WTC11 (cell line): ENCODE measurements at places on chromosomes 11 and 22. TPM values are rescaled to one million over a fixed set of nuclear protein-coding genes. Genes with fewer than 3 reads are reported as not detected.

HBB gene
- 0.34 TPM in 1 of 3 replicates, not detected in the others for total RNA-seq

GRCh38 chr11:71323876-71324526 is 71.6 kb upstream of the SHANK2 start:
- H3K27ac ChIP-seq, result no peak overlapping the region
- DNase-seq, result no peak

GRCh38 chr11:94721565-94722292 is 46.4 kb upstream of the AMOTL1 start:
- H3K4me1 ChIP-seq, result peaks cover 16% of the 10 kb centered on the region
- no peak overlapping the region for H3K27ac ChIP-seq
- H3K36me3 ChIP-seq, result peaks cover 6% of the 10 kb centered on the region
- no peaks in the 10 kb centered on the region for H3K27me3 ChIP-seq
- no peak for DNase-seq

DNA sequence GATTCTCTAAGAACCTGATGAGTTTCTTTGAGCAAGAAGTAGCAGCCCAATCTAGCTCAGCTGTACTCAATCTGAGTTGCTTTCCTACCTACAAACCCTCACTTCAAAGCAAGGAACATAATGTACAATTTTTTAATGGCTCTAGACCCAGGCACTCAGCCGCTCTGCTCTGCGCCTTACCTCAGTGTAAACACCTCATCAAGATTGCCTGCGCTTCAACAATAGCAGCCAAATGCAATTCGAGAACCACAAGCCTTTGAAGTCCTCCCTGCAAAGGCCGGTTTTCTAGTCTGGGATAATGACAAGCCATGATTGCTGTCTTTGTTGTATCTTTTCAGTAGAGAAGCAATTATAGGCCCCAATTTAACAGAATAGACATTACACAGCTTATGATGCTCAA is 38.0 kb downstream of the JHY start:
- H3K4me3 ChIP-seq, result no peak overlapping the region
- no peak for DNase-seq
- H3K27ac ChIP-seq, result no peak overlapping the region

TSSC4 gene
- total RNA-seq, result 41.2 to 45.8 TPM (median 41.4 TPM) in 3 replicates

DNA sequence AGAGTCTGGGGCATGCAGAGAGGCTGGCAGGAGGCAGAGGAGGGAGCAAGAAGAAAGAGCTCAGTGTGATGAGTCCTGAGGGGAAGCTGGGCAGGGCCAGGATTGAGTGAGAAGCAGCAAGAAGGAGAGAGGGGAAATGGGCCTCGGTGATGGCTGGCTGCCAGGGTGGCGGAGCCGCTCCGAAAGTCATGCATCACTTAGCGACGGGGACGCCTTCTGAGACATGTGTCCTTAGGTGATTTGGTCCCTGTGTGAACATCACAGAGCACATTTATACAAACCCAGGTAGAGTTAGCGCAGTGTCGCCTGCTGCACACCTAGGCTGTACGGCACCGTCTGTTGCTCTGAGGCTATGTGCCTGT is 15.1 kb downstream of the TBC1D22A start:
- H3K27ac ChIP-seq, result peak overlapping the region; percentile 5; the same call in 1 of the 2 replicates
- no peak for DNase-seq
- no peaks in the 10 kb centered on the region for H3K27me3 ChIP-seq
- H3K4me1 ChIP-seq, result peaks cover 15% of the 10 kb centered on the region
- no peak overlapping the region for H3K4me3 ChIP-seq

BARX2 gene
- total RNA-seq, result not detected in 3 replicates

MAPK11 gene
- 1.4 to 2.3 TPM (median 1.9 TPM) in 3 replicates for total RNA-seq

OR10A6 gene
- not detected in 3 replicates for total RNA-seq

FAM83F gene
- 33.8 to 43.1 TPM (median 35.4 TPM) in 3 replicates for total RNA-seq

TMEM132A gene
- total RNA-seq, result 110 to 114 TPM (median 114 TPM) in 3 replicates

SLC35E4 gene
- total RNA-seq, result 5.2 to 5.5 TPM (median 5.3 TPM) in 3 replicates

OSBP gene
- 38.3 to 45.4 TPM (median 38.8 TPM) in 3 replicates for total RNA-seq

TREH gene
- 0.09 TPM in 1 of 3 replicates, not detected in the others for total RNA-seq

ALKBH3 gene
- 11.0 to 13.3 TPM (median 12.3 TPM) in 3 replicates for total RNA-seq

- H3K4me3 ChIP-seq, result peak overlapping the region; percentile 85
- H3K4me1 ChIP-seq, result peaks cover 60% of the 10 kb centered on the region
- H3K36me3 ChIP-seq, result no peaks in the 10 kb centered on the region
Measured at GRCh38 chr11:118621071-118621783, 13.8 kb downstream of the PHLDB1 start.

ART1 gene
- total RNA-seq, result not detected in 3 replicates

- H3K4me3 ChIP-seq, result no peak overlapping the region
- peaks cover 24% of the 10 kb centered on the region for H3K4me1 ChIP-seq
- H3K27me3 ChIP-seq, result peaks cover 11% of the 10 kb centered on the region
- H3K27ac ChIP-seq, result no peak overlapping the region
- no peak for DNase-seq
- H3K36me3 ChIP-seq, result no peaks in the 10 kb centered on the region
Measured at GRCh38 chr11:94746721-94747120, 21.4 kb upstream of the AMOTL1 start.

GRCh38 chr22:41687901-41688364 is 734 bp downstream of the SNU13 start:
- no peaks in the 10 kb centered on the region for H3K36me3 ChIP-seq
- peak overlapping the region; percentile 18; the same call in 1 of the 2 replicates for H3K27ac ChIP-seq
- H3K27me3 ChIP-seq, result no peaks in the 10 kb centered on the region
- H3K4me1 ChIP-seq, result peaks cover 11% of the 10 kb centered on the region
- H3K4me3 ChIP-seq, result peak overlapping the region; percentile 82

- no peak for DNase-seq
- peaks cover 21% of the 10 kb centered on the region for H3K36me3 ChIP-seq
- H3K27ac ChIP-seq, result peak overlapping the region; percentile 94
- peaks cover 21% of the 10 kb centered on the region for H3K4me1 ChIP-seq
Measured at GRCh38 chr11:66570079-66570849, 1.9 kb upstream of the CTSF start.

- no peak overlapping the region for H3K27ac ChIP-seq
- no peaks in the 10 kb centered on the region for H3K36me3 ChIP-seq
- H3K4me3 ChIP-seq, result no peak overlapping the region
- no peaks in the 10 kb centered on the region for H3K27me3 ChIP-seq
Measured at GRCh38 chr11:23398052-23398451, 537.8 kb upstream of the CCDC179 start.

ADM2 gene
- 6.3 to 10.9 TPM (median 7.6 TPM) in 3 replicates for total RNA-seq

- DNase-seq, result no peak
- no peaks in the 10 kb centered on the region for H3K27me3 ChIP-seq
- H3K27ac ChIP-seq, result no peak overlapping the region
- peaks cover 2% of the 10 kb centered on the region; the same call in 1 of the 2 replicates for H3K4me1 ChIP-seq
Measured at GRCh38 chr11:98568013-98568412, 452.7 kb upstream of the CNTN5 start.

PRG2 gene
- total RNA-seq, result 0.57 to 0.60 TPM in 2 of 3 replicates, not detected in the other

DNA sequence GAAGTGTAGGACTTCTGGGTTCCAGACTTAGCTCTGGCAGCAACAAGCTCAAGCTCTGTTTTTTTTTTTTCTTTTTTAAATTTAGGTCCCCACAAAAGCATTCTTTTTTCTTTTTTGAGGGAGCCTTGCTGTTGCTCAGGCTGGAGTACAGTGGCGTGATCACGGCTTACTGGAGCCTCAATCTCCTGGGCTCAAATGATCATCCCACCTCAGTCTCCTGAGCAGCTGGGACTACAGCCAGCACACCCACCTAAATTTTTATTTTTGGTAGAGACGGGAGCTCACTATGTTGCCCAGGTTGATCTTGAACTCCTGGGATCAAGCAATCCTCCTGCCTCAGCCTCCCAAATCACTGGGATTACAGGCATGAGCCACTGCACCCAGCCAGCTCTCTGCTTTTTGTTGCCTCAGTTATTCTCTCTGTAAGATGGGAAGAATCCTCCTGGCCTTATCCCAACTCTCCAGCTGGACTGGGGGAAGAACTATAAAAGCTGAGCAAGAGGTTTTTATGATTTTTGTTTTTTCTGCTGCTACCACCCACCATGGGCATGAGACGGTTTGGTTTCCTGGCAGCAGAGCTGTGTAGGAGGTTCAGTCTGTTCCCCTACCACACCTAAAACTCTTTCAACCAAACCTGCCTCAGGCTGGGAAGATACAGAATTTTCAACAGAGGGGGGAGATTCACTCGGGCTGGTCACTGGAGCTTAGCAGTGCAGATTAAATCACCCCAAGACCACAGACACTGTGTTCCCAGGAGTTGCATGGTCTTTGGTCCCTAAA is 11.6 kb upstream of the MTFP1 start:
- no peak overlapping the region for H3K4me3 ChIP-seq
- peaks cover 34% of the 10 kb centered on the region for H3K36me3 ChIP-seq
- no peaks in the 10 kb centered on the region for H3K27me3 ChIP-seq

DNA sequence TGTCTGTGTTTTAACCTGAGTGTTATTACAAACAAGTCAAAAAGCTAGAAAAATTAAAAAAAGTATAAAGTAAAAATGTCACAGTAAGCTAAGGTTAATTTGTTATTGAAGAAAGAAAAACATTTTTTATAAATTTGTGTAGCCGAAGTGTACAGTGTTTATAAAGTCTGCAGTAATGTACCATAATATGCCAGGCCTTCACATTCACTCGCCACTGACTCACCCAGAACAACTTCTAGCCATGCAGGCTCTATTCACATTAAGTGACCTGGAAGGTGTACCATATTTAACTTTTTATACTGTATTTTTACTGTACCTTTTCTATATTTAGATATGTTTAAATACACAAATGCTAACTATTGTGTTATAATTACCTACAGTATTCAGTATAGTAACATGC is 14.7 kb upstream of the FDX1 start:
- H3K27me3 ChIP-seq, result no peaks in the 10 kb centered on the region
- H3K4me3 ChIP-seq, result no peak overlapping the region
- peaks cover 13% of the 10 kb centered on the region for H3K36me3 ChIP-seq
- peaks cover 11% of the 10 kb centered on the region for H3K4me1 ChIP-seq
- no peak overlapping the region for H3K27ac ChIP-seq

OVOL1 gene
- total RNA-seq, result 6.8 to 7.7 TPM (median 7.7 TPM) in 3 replicates

- DNase-seq, result no peak
- peaks cover 13% of the 10 kb centered on the region for H3K4me1 ChIP-seq
- H3K27me3 ChIP-seq, result no peaks in the 10 kb centered on the region
- no peaks in the 10 kb centered on the region for H3K36me3 ChIP-seq
Measured at GRCh38 chr11:82557274-82557673, 176.4 kb downstream of the FAM181B start.

DNA sequence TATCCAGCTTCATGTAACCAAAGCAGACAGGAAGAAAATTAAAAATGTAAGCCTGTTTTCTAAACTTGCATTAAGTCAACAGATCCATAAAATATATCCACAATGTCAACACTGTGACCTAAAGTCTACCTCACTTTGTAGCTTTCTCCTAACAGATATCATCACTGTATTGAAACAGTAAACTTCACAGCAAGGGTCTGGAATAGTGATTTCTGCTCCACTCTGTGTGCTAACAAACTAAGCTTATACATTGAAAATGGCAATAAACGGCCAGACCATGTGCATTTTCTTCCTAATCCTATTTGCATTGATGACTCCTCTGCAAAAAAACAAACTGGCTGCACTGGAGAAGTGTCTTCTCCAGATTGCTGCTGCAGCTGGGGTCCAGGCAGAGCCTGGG is 26.8 kb downstream of the CADM1 start:
- peaks cover 55% of the 10 kb centered on the region for H3K27me3 ChIP-seq
- no peak overlapping the region; the same call in 1 of the 2 replicates for H3K27ac ChIP-seq
- DNase-seq, result no peak
- H3K4me3 ChIP-seq, result no peak overlapping the region

- peaks cover 3% of the 10 kb centered on the region; the same call in 1 of the 2 replicates for H3K4me1 ChIP-seq
- no peak overlapping the region for H3K4me3 ChIP-seq
- peaks cover 24% of the 10 kb centered on the region for H3K27me3 ChIP-seq
- H3K27ac ChIP-seq, result no peak overlapping the region
- no peak for DNase-seq
Measured at GRCh38 chr22:42022162-42022847, 23.7 kb downstream of the WBP2NL start.

APOA1 gene
- total RNA-seq, result 2.1 to 4.4 TPM (median 3.2 TPM) in 3 replicates

SLC17A6 gene
- 0.11 to 0.24 TPM (median 0.14 TPM) in 3 replicates for total RNA-seq

DNA sequence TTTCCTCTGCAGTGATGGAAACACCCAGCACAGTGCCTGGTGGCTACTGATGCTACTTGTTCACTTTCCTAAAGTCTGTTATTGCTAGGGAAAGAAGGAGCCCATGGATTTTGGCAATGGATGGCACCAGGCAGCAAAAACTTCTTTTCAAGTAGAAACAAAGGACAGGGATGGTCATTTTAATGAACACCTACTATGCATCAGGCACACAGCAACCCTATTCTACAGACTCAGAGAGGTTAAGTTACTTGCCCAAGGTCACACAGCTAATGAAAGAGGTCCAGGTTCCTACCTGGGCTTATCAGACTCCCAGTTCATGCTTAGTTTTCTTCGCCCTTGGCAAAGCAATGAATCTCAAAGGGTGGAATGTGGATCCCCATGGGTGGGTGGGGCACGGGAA is 36.9 kb upstream of the CD82 start:
- peaks cover 28% of the 10 kb centered on the region for H3K4me1 ChIP-seq
- no peaks in the 10 kb centered on the region for H3K27me3 ChIP-seq
- no peak for DNase-seq
- no peak overlapping the region for H3K4me3 ChIP-seq
- no peak overlapping the region for H3K27ac ChIP-seq
- H3K36me3 ChIP-seq, result no peaks in the 10 kb centered on the region

GRCh38 chr22:46294784-46295183 is 1.9 kb upstream of the GTSE1 start:
- H3K4me1 ChIP-seq, result peaks cover 27% of the 10 kb centered on the region
- no peak overlapping the region for H3K27ac ChIP-seq
- no peaks in the 10 kb centered on the region; the same call in 1 of the 2 replicates for H3K27me3 ChIP-seq
- peaks cover 23% of the 10 kb centered on the region for H3K36me3 ChIP-seq

BTG4 gene
- 0.18 TPM in 1 of 3 replicates, not detected in the others for total RNA-seq

GRCh38 chr22:48391820-48392219 is 1435.9 kb downstream of the BRD1 start:
- no peak overlapping the region for H3K4me3 ChIP-seq
- H3K4me1 ChIP-seq, result peaks cover 16% of the 10 kb centered on the region
- no peak for DNase-seq
- no peaks in the 10 kb centered on the region for H3K27me3 ChIP-seq
- H3K36me3 ChIP-seq, result no peaks in the 10 kb centered on the region
- no peak overlapping the region for H3K27ac ChIP-seq

C11orf87 gene
- total RNA-seq, result 0.20 to 0.25 TPM (median 0.23 TPM) in 3 replicates

DGCR6 gene
- 2.4 to 4.7 TPM (median 3.8 TPM) in 3 replicates for total RNA-seq
